ENCODE measurements at places on chromosomes 5 and 9.

DNA sequence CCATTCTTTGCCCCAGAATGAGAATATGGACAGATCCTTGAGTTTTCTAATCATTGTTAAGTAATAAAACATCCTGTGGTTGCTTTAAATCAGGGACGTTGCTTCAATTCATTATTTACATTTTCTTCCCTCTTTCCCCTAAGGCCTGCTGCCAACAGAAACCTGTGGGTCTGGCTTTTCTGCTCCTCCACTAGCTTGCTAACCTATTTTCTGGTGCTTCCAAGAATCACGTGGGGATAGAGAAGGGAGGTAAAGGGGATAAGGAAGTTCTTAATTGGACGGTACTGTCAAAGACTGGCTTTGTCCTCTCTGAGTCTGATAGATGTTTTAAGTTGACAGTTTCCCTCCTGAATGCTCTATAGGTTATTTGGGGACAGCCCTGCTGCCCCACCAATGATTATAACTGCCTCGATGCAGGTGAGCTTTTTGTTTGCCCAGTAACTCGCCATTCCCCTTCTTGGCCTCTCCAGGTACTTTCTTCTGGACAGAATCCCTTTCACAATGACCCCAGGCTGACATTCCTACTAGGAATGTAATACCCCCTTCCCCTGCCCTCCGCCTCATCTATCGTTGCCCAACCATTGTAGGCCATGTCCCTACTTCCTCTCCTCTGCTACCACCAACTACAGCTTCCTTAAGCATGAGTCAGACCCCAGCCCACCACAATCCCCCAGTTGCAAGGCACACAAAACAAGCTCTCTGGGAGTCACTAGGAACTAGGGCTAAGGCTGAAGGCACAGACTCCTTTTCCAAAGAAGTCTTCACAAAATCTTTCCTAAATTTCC is 19.9 kb upstream of the CPEB4 start:
- no peak for DNase-seq

DNA sequence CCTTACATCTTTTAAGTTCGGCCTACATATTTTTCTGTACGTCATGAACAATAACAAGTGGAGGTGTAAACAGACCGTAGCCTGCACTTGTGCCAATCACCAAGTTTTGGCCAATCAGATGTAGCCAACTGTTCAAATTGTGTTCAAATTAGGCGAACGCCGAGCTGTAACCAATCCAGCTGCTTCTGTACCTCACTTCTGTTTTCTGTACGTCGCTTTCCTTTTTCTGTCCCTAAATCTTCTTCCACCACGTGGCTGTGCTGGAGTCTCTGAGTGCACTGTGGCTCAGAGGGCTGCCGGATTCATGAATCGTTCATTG is 26.4 kb downstream of the TRIM14 start:
- no peak for DNase-seq

DNA sequence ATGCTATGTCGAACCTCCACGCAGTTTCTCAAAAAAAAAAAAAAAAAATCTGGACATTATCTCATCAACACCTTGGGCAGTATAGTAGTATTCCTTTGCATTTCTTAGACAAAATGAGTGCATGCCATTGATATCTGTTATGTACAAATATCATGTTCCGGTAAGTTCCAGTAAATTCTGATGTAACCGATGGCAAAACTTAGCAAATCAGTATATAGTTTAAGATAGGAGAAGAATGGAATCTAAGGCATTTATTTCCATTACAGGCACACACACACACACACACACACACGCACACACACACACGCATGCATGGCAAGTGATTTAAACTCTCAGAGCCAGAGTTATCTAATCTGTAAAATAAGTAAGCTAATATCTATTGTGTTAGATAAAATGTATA is 356.5 kb upstream of the TUSC1 start:
- no peak for DNase-seq

GRCh38 chr5:111762895-111763294 is 5.9 kb upstream of the NREP start:
- DNase-seq, result no peak

- DNase-seq, result no peak
Measured at GRCh38 chr9:114473447-114473801, 31.8 kb downstream of the WHRN start.

- no peak for DNase-seq
Measured at GRCh38 chr9:125405938-125406809, 144.5 kb downstream of the GAPVD1 start.

DNA sequence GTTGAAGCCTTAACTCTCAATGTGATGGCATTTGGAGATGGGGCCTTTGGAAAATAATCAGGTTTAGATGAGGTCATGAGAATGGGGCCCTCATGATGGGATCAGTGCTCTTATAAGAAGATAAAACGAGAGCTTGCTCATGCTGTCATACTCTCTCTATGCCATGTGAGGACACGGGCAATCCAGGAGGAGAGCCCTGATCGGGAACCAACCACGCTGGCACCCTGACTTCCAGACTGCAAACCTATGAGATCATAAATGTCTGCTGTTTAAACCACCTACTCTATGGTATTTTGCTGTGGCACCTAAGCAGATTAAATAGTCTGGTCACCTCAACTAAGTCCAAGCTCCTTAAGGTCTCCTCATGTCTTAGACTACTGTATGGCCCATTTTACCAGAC is 10.0 kb downstream of the HMGCS1 start:
- DNase-seq, result no peak

DNA sequence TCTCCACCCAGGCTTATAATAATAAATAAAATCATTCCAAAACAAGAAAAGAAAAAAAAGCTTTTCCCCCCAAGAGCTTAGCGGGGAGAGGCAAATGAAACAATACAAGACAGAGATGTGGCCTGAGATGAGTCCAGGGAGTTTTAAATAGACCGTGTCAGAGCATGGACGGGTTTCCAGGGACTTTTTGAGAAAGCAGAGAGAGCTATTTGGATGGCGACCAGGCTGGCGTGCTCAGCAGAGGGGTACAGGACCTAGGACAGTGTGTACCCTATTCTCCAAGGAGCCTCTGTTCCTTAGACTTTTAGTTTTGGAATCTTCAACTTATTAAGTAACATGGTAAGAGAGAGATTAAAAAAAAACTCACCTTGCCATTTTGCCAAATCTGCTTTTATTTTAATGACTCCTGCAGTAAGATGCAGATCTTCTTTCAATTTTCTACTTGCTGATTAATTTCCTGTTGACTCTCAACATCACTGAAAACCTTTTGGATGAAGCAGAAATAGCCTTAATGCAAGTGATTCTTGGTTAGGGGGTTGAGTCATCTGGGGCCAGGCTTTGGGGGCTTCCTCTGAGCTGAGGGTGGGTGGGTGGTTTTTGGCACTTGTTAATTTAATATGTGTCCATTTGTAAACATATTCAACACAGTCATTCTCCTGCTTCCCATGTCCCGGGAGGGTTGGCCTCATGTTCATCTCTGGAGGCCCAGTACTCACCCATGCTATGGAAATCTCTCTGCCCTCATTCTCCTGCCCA is 49.6 kb upstream of the OSMR start:
- no peak for DNase-seq

GRCh38 chr5:98095072-98095471 is 678.4 kb upstream of the RGMB start:
- DNase-seq, result no peak

GRCh38 chr9:23123048-23123632 is 676.5 kb downstream of the DMRTA1 start:
- no peak for DNase-seq

GRCh38 chr5:143635146-143635752 is 176.7 kb upstream of the HMHB1 start:
- no peak for DNase-seq

GRCh38 chr5:168940712-168941111 is 360.2 kb downstream of the SLIT3 start:
- no peak for DNase-seq

GRCh38 chr9:93154293-93154903 is 20.3 kb upstream of the NINJ1 start:
- DNase-seq, result peak; percentile 22

GRCh38 chr9:130845901-130846481 is 10.9 kb downstream of the ABL1 start:
- DNase-seq, result no peak

GRCh38 chr5:131264451-131265099 is 722 bp downstream of the CDC42SE2 start:
- peak; percentile 58 for DNase-seq

GRCh38 chr5:26518065-26518464 is 520.3 kb downstream of the CDH9 start:
- no peak for DNase-seq

GRCh38 chr5:144421411-144421810 is 250.7 kb downstream of the KCTD16 start:
- DNase-seq, result no peak

GRCh38 chr5:82348784-82349425 is 70.8 kb upstream of the RPS23 start:
- DNase-seq, result no peak

GRCh38 chr5:5343568-5343967 is 78.9 kb upstream of the ICE1 start:
- DNase-seq, result no peak

DNA sequence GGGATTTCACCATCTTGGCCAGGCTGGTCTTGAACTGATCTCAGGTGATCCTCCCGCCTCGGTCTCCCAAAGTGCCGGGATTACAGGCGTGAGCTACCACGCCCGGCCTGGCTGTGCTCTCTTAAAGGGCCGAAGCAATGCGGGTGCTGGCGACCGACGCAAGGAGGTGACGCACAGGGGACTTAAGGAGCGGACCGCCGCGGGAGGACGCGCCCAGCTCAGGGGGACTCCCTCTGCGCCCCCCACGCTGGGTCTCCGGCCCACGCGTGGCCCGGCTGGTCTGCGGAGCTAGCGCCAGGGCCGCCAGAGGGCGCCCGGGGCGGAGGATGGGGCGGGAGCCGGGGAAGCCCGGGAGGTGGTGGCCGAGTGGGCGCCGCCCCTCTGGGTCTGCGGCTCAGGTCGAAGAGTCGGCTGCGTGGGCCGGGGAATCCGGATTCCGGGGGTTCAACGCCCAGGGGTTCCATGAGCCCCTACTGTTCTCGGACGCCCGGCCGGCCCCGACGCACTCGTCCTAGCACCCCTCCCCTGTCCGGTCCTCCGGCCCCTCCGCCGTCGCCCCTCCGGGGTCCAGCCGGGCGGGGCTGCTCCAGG is 502 bp upstream of the CERCAM start:
- DNase-seq, result peak; percentile 46

- DNase-seq, result no peak
Measured at GRCh38 chr5:139863361-139863760, 67.8 kb downstream of the PSD2 start.

DNA sequence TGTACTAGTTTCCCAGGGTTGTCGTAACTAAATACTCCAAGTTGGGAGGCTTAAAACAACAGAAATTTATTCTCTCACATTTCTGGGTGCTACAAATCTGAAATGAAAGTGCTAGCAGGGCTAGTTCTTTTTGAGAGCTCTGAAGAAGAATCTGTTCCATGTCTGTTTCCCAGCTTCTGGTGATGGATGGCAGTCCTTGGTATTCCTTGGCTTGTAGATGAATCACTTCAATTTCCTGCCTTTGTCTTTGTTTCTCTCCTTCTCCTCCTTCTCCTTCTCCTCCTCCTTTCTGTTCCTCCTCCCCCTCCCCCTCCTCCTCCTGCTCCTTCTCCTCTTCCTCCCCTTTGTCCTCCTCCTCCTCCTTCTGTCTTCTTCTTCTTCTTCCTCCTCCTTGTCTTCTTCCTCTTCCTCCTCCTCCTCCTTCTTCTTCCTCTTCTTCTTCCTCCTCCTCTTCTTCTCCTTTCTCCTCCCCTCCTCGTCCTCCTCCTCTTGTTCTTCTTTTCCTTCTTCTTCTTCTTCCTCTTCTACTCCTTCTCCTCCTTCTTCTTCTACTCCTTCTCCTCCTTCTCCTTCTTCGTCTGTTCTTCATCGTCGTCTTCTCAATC is 104.7 kb upstream of the ANKRD55 start:
- no peak for DNase-seq

DNA sequence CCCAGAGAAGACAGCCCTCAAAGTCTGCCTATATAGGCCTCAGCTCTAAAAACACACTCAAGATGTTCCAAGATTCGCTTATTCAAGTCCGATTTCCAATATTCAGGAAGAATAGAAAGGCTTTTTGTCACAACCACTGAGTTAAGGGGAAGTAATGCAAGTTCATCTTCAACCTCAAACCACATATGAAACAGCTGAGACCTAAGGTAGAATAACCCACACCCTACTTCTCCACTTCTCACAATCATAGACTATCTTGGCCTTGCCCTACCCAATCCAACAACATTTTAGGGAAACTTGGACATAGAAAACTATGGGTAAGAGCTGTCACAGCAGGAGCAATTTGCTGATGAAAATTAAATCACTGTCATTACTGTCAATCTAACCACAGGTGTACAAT is 152.0 kb upstream of the LRRTM2 start:
- no peak for DNase-seq

GRCh38 chr5:105617436-105618215 is 2053.1 kb downstream of the EFNA5 start:
- DNase-seq, result no peak

DNA sequence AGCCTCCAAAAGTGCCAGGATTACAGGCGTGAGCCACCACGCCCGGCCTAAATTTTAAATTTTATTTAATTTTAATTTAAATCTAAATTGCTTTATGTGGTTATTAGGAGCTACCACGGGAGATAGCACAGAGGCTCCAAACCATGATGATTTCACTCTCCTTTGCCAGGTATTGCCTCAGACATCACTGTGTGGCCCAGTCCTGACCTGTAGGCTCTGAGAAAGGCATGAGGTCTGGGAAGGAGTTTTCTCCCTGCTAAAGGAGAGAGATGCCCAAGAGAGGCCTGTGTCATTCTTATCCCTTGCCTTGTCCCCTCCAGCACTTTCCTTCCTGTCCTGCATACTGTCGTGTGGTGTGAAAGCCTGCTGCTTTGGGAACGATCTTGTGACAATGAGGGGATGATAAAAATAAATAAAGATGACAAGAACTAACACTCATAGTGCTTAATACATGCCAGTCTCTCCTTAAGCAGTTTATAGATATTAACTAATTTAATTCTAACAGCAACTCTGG is 37.0 kb upstream of the BASP1 start:
- no peak for DNase-seq

- peak; percentile 22 for DNase-seq
Measured at GRCh38 chr9:37200433-37201005, 80.1 kb downstream of the ZCCHC7 start.

DNA sequence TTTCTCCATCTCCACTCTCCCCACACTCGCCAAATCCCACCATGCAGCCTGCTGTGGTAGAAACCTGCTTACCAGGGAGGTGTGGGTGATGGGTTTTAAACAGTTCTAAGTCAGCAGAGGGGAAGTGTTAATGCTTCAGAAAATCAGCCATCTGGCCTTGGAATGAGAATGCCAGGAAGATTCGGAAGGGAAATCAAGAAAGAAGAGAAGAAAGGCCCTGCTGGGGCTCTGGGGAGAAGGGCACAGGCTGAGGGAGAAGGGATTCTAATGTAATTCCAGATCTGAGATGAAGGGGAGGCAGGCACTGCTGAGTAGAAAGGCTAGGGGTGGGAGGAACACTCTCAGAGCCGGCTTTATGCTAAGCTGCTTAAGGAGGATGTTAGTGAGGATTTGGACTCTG is 434.7 kb upstream of the DMAC1 start:
- DNase-seq, result no peak

Data from CD4-positive, alpha-beta T cell treated with Interleukin-4 for 4 hours (primary cell).